Stimulated activated CD4-positive, alpha-beta T cell treated with anti-CD3 and anti-CD28 coated beads, TNF-alpha, amount 100 ng/mL, for 48 hours (primary cell): ENCODE measurements at places on chromosomes 3 and 15.

- DNase-seq, result no peak
Observed at GRCh38 chr3:101544161-101544850, 17.4 kb upstream of the TRMT10C start.

GRCh38 chr3:188646592-188646991 lies 492.6 kb downstream of the LPP start:
- DNase-seq, result no peak

DNA sequence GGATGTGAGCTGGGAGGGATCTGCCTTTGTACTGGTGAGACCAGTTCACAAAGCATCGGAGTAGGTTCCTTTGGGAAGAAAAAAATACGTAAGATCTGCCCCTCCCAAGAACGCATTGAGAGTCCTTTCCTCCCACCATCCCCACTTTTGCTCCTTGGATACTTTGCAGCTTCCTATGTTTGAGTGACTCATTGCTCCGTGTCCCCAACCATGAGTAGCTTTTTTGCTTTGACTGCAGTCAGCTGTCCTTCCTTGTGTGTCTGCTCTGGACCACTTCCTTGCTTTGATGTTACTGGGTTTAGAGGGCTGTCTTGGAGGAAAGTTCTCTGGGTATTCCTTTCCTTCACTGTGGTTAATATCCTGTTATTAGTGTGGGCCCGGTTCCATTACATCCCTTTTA lies 43.2 kb upstream of the PTPN23 start:
- DNase-seq, result no peak

DNA sequence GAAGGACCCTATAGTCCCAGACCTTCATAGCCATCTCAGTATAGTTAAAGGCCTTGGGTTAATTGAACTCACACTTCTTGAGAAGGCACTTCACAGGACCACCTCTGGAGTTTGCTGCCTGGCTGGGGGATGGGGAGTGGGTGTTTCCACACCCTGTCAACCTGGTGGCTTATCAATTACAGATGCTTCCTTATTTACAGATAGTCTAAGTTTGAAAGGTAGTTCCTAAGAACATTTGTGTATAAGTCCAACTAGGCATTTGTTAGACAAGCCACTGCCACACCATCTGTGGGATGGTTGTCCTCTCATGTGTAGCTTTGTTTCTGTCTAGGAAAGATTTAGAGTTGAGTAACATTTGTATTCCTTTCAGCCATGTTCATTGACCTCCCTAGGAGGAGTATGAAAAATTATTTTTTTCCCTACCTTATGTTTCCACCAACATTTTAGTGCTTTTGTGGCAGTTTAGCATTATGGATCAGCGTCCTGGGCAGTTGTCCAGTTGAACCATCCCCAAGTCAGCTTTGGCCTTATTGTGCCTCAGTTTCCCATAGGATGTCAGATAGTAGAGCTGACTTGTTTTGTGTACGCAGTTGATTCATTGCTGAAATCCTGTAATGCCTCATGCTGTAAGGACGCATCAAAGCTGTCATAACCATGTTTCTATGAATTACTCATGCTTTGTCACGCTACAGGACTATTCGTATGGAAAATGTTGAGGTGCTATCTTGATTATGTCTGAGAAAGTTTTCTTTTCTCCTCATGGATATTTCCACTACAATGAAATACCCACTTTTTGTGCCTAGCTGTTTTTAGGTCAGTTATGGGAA lies 21.2 kb upstream of the SIAH2 start:
- DNase-seq, result no peak

DNA sequence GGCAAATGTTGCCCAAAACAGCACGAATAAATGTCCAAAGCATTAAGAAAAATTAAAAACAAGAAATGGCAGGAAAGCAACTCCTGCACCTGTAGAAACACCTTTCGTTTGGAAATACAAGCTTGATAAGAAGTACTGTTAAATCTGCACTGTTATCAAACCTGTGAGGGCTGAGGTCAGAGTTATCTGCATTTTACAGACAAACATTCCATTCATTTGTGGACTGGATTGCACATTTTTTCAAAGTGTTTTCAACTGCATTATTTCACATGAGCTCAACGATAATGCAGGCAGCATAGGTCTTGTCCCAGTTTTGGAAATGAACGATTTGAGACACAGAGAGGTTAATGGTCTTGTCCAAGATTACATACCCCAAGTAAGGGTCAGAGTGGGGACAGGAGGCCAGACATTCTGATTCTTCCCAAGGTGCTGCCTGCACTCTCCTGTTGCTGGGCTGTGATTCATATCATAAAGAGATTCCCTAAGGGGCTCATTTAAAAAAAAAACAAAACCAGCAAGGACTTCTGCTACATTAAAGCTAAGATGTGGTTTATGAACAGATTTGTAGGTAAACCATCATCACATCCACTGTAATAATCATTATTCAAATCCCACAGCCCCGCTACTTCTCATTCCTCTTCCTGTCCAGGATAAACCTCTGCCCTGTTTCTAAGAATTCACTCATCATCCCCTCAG lies 13.0 kb downstream of the GUCA1C start:
- no peak for DNase-seq

DNA sequence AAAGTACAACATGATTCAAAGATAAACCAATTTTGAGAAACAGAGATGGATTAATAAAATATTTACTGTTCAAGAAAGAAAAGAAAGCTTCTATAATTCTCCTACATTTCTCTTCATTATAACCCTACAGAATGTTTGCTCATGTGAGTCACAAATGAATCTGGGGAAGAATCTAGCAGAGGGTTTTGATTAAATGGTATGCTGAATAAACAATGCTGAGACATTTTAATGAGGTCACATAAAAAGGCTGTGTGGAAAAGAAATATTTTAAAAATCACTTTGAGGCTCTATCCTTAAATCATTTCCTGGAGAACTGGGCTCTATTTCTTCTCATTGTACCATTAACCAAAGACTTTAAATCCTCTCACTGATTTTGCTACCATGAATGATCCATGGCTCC lies 727.7 kb downstream of the NTRK3 start:
- no peak for DNase-seq

GRCh38 chr15:56538901-56539545 lies 74.1 kb upstream of the MNS1 start:
- no peak for DNase-seq

DNA sequence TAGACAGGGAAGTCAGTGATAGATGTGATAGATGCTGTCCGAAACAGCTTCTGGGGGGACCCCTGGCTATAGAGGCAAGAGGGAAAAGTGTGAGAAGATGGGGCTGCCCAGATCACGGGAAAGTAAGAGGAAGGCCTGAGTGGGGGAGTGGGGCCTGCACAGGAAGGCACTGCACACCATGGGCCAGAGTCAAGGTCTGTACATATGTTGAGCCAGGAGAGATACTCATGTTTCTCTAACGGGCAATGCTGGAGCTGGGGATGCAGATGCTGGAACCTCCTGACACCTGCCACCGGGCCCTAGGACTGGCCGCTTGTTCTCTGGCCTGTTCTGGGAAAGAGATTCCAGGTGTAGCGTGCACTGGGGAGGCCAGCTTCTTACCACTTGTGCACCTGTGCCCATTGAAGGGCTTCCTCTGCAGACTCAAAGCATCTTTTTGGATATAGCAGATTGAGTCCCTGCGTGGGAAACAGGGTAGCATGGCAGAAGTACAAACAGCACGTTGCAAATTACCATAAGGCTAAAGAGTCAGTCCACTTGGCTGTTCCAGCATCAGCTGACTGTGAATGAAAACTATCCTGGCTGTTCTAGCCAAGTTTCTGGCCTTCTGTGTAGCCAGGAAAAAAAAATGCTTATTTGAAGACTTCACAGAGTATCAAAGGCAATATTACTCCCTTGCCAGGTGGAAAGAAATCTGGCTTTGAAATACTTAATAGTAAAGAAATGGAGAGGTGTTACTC lies 77.1 kb upstream of the GSK3B start:
- no peak for DNase-seq

- no peak for DNase-seq
Observed at GRCh38 chr15:69424001-69424400, 9.9 kb downstream of the KIF23 start.

- no peak for DNase-seq
Observed at GRCh38 chr3:150760431-150761200, 2.4 kb downstream of the SIAH2 start.

GRCh38 chr3:117010318-117010717 lies 300.7 kb downstream of the TUSC7 start:
- DNase-seq, result no peak

GRCh38 chr3:143263852-143264513 lies 144.4 kb downstream of the CHST2 start:
- no peak for DNase-seq
